Midbrain (tissue), 1 donor: ENCODE measurements at places on chromosomes 12 and 14.
A peak's percentile ranks its signal among the peaks of the same experiment; 100 is the strongest.

DNA sequence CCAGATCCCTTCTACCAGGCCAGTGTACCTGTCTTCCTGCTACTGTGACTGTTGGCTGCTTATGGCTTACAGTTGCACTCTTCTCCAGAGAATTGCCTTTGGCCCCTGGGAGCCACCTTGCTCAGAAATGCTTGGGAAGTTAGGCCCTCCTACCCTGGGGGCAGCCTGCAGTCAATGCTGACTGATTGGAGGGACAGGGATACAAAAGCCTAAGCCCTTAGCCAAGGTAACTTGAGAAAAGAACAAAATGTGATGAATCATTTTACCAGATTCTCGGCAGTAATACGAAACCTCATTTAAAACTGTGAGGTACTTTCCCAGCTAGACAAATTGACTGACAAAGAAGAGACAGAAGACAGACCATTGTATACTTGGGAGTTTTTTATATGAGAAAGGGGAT, 47.3 kb downstream of the PTCSC3 start:
- no peak for DNase-seq

GRCh38 chr14:94805680-94806288, 35.9 kb upstream of the GSC start:
- DNase-seq, result no peak

- no peak for DNase-seq
These were observed 6.1 kb upstream of the CEP170B start for GRCh38 chr14:104858811-104859426.

DNA sequence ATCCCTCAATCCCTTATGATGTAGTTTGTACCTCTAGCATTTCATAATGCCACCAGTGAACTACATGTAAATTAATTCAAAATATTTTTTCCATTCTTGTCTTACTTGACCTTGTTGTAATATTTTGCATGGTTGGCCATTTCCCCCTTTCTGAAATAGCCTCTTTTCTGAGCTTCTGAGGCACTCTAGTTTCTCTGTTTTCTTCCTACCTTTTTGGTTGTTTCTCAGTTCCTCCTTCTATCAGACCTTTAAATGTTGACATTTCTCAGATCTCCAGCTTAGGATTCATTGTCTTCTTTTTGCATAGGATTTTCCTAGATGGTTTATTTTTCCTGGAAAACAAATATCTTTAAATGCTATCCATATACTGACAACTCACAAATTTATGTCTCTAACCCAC, 9.8 kb upstream of the RMST start:
- DNase-seq, result no peak

DNA sequence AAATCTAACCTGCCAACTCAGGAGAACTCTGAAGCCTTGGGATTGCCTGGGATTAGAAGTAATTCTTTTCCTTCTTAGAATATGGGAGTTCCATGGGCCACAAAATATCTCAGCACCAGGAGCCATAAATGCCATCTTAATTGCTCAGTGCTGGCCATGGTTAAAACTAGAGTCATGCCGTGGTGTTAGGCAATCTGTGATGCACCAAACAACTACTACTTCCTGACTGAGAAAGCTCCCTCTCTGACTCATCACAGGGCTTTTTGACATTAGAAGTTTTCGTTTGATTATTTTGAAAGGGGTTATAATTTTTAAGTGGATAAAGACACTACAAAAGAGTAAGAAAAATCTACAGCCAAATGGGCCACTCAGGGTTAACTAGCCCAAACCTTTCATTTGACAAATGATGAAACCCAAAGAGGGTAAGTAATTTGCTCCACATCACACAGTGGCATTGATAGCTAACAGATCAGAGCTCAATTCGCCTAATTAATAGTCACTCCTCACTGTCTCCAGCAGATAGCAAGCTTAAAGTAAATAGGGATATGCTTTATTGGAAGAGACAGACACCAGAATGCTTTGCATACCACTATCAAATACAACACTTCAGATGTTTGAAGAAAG, 377.3 kb downstream of the EMP1 start:
- no peak for DNase-seq

DNA sequence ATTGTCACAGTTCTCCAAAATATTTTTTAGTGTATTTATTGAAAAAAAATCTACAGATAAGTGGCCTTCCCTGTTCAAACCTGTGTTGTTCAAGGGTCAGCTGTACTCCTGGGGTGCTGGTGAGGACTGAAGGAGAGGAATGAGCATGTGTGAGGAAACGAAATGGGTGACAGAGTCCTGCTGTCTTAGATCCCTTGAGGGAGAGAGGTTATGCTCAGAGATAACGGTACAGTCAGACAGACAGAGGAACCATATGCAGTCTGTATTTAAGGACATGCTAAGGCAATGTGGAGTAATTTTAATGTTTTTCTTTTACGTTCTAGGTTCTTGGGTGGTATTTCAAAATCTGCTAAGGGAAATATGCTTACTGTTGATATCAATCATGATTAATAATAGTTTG, 352.9 kb upstream of the RGS6 start:
- no peak for DNase-seq

GRCh38 chr12:80761838-80762237, 45.1 kb downstream of the MYF5 start:
- DNase-seq, result no peak

DNA sequence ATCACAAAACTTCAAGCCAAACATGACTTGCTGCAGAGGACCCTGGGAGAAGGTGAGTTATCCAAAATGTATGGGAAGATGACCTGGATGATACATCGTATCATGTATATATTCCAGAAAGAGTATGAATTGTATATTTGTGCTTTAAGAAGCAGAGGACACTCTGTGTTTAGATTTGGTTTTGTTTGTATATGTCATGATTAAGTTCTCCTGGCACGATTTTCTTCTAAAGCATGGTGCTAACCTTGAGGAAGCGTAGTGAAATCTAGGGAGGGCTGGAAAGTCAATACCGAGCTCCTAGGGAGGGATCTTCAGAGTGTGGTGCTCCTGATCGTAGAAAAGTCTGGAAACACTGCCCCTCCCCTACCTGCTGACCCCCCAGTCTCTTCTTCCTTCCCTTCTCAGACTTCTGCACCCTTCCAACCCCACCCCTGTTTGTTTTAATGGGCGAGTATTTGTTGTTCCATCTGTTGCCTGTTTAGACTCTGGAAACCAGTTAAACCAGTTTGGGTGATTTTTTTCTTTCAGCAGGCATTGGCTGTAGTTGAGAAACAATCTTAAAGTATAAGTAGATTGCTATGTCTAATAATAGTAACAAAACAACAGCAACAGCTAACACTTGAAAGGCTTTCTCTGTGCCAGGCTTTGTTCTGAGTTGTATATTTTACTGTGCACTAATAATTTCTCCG, 141.6 kb downstream of the KICS2 start:
- DNase-seq, result no peak

GRCh38 chr14:72802588-72802946, 91.3 kb downstream of the DPF3 start:
- no peak for DNase-seq

DNA sequence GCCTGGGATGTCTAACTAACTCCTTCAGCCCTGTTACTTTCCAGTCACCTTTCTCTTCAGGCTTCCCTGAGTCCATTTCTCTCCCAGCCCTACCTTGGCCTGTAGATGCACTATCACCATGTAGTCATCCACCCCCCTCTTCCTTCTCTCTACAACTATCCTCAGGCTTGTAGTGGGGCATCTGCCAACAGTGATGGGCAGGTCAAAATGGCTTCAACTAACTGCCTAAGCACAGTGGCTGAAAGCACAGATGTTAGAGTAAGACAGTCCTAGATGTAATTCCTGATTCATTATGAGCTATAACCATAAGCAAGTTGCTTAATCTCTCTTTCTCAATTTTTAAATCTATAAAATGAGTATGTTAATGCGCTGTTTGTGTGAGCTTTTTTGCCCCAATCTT, 133.6 kb upstream of the NAV3 start:
- DNase-seq, result no peak

GRCh38 chr12:30828686-30829085, 73.9 kb upstream of the CAPRIN2 start:
- DNase-seq, result no peak

DNA sequence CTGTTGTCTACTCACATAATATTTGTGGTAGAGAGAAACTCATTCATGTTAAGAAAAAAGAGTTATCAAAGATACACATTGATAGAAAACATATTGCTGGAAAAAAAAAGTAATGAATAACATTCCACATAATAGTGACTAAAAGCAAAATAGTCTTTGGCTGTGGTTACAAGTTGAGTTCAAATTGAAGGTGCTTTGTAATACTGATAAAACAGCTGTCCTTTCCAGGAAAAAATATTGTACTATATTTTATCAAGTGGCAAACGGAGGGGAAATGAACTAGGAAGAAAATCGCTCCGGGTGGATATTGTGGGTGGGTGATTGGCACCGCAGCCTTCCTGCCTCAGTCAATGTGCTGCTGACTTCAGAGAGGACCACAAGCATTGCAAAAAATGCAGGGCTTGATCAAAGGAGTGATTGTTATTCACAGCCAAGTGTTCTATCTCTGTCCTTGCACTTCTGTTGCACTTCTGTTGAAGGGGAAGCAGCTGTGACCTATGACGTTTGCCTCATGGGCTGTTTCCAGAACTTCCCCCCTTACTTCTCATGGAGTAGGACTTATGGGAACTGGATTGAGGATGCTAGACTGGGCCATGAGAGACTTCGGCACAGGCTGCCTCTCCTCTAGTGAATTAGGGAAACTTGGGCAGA, 114.4 kb downstream of the VRK1 start:
- DNase-seq, result no peak

- DNase-seq, result no peak
These were observed 141.1 kb downstream of the ALG10 start for GRCh38 chr12:34163443-34163842.

- no peak for DNase-seq
These were observed 41.9 kb upstream of the MED13L start for GRCh38 chr12:116319233-116319897.

- peak; percentile 14 for DNase-seq
These were observed 377 bp upstream of the BCL7A start for GRCh38 chr12:122021193-122021821.

- no peak for DNase-seq
These were observed 380.7 kb upstream of the SYT1 start for GRCh38 chr12:78483767-78484315.

DNA sequence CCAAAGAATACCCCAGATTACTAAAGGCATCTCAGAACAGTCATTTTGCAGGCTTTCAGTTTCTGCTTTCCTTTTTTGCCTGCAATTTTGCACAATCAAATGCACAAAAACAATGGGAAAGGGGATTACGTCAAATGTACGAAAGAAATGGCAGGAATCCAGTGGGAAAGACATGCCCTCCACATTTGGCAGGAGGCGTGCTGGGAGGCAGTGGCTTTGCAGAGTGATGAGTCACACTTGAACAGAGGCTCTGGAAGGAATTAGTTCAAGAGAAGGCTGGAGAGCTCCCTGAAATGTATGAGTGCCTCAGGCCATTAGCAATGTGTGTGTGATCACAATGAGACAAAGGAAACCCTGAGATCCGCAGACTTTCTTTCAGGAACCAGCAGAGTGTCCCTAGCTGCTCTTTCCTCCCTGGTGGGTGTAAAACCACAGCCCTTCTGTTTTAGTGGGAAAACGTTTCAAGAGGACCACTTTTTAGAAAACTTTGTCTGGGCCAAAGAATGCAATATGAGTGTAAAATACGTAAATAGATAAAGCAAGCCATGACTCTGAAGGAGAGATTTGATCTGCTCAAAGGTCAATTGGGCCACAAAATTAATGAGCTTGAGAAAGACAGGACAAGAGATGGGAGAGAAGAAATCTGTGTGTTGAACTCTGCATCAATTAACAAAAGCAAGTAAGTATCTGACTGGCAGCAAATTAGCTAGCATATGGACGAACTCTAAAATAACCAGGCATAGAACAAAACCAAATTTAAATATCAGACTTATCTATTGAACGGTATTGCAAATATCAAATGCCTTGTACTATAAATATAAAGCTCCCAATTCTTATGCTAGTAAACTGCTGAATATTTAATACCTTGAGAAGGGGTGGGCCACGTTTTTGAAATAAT, 155.4 kb upstream of the PDE3A start:
- DNase-seq, result peak; percentile 75

- no peak for DNase-seq
These were observed 376 bp downstream of the INSM2 start for GRCh38 chr14:35534208-35534872.

GRCh38 chr14:67645414-67645813, 25.7 kb downstream of the ARG2 start:
- no peak for DNase-seq

DNA sequence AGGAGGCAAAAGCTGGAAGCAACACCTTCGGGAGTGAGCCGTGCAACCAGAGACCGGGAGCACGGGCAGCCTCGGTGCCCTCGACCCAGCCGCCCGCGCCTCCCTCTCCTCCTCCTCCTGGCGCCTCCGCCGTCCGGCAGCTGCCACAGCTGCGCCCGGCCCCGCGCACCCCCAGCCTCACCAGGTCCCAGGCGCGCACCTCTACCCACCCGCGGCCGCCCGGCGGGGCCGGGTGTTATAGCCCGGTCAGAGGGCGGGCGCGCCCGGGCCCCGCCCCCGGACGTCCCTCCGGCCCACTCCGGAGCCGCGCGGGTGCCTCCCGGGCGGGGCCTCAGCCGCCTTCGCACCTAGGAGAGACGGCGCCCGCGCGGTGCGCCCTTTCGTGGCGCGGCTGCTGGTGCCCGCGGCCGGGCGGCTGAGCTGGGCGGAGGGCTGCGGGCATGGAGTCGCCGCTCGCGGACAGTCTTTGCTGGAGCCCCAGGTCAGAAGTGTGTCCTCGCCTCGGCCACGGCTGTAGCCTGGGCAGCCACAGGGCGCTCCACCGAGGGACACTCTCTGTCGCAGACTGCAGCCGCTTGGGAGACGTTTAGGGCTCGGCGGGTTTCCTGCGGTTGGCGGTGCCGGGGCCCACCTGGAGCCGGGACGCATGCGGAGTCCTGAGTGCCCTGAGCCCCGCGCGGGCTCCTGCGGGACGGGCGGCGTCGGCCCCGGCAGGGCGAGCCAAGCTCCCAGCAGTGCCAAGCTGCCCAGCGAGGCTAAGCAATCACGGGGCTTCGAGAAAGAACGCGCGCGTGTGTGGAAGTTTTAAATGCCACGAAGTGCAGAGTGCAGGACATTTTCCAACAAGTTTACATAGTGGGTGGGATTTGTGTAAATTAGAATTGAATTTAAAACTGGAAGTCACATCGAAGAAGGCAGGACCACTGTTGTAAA, at the start of gene CPM:
Gene CPM, minus strand, starts transcription at position 211 of the 933 bp plus-strand sequence. CDS start 334 bp downstream, outside the sequence.
- peak; percentile 81 for DNase-seq

DNA sequence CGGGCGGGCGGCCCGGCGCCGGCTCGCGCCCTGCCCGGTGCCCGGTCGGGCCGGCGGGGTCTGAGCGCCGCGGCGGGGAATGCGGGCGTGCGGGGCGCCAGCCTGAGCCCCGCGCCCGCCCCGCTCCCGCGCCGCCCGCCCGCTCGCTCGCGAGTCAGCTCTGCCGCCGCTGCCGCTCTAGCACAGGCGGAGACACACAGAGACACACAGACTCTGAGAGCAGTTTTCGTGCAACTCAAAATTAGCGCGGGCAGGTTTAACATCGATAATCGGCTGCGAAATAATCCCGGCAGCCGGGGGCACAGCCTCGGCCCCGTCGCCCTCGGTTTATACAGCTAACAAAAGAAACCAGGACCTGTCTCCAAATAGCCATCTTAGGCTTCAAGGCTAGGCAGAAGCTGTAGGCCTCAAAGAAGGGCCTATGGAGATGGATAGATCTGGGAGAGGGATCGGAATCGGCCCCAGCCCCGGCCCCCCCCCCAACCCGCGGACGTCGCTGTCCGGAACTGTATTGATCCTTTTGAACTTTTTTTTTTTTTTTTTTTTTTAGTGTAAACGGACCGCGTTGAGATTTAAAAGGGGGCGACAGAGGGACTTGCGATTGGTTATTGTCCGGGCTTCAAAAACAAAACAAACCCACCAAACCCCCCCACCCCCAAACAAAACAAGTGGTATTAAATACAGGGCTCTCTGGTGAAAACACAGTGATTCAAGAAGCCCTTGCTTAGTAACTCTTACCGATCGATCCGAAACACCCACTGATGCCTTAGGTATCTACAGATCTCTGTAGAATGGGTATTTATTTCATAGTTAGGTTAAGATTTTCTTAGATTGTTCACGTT, 1.1 kb downstream of the ARID2 start:
- peak; percentile 67 for DNase-seq
